ENCODE measurements at places on chromosomes 7 and 10. TPM values are rescaled to one million over a fixed set of nuclear protein-coding genes. Genes with fewer than 3 reads are reported as not detected.

The FAM185A gene
- polyA plus RNA-seq, result 6.0 TPM

The NACAD gene
- polyA plus RNA-seq, result 12.1 TPM

The TMEM130 gene
- polyA plus RNA-seq, result 38.5 TPM

The ATXN7L1 gene
- polyA plus RNA-seq, result 9.6 TPM

The SH2D4B gene
- not detected for polyA plus RNA-seq

The PON1 gene
- polyA plus RNA-seq, result 0.54 TPM

The ANKRD61 gene
- polyA plus RNA-seq, result 0.35 TPM

The DEPP1 gene
- polyA plus RNA-seq, result 18.2 TPM

The RHBDD2 gene
- 187 TPM for polyA plus RNA-seq

The CDK1 gene
- 1.1 TPM for polyA plus RNA-seq

The IL2RA gene
- 1.7 TPM for polyA plus RNA-seq

The CCDC146 gene
- 8.7 TPM for polyA plus RNA-seq

The CYP3A4 gene
- polyA plus RNA-seq, result 0.33 TPM

The CPXM2 gene
- polyA plus RNA-seq, result 2.9 TPM
